ENCODE measurements at places on chromosomes 2 and 18. TPM values are rescaled to one million over a fixed set of nuclear protein-coding genes. Genes with fewer than 3 reads are reported as not detected.

The XIRP2 gene
- total RNA-seq: 0.06 TPM

The KCNS3 gene
- total RNA-seq: 106 TPM

The ERFE gene
- not detected for total RNA-seq

The LYPD6B gene
- total RNA-seq: 17.8 TPM

The ACVR1 gene
- 21.5 TPM for total RNA-seq

The TGFA gene
- total RNA-seq: 3.7 TPM

The KANSL1L gene
- 36.1 TPM for total RNA-seq

The FBXO41 gene
- 7.4 TPM for total RNA-seq

Measured in prostate gland (tissue), 2 donors.